ENCODE measurements at places on chromosomes 12 and 14.

- no peak for DNase-seq
These were observed 137.8 kb downstream of the GPHN start for GRCh38 chr14:66645716-66646115.

DNA sequence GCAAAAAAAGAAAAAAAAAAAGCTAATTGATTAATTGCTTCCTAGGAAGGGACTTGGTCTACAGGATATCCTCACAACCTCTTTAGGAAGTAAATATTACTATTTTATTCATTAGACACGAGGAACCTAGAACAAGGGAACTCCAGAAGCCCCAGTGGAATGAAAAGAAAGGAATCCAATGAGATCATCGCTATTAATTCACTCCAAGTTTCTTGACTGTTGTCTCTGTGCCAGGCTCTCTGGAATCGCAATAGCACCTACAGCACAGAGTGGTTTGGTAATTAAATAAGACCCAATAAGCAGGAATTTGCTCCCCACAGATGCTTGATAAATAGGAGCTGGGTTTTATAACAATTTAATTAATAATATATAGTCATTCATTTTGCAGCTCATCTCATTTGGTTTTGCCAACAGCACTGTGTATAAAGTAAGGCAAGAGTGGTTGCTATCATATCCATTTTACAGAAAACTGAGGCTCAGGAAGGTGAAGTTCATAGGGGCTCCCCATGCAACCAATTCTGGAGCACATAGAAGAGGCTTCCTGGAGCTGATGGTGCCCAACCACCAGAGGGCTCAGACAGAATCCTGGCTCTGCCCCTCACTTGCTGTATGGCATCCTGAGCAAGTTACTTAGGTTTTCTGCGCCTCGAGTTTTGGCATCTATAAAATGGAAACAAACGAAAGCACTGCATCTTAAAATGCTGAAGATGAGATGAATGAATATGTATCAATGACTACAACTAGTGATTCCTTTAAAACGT, 420.2 kb downstream of the MED13L start:
- no peak for DNase-seq

DNA sequence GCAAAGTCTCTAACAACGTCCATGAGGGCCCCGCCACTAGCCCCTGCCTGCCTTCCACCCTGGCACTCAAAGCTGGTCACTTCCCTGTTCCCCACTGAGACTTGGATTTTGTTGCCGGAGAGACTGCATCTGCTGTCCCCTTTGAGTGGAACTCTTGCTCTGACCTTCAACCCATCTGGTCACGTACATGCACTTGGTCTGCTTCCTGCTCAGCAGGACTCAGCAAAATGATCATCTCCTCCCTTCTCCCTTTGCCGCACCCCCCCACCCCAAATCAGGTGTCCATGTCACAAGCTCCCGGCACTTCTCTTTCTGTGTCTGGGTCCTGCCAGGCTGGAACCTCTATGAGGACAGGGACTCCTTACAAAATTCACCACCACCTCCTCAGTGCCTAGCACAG, 180.9 kb downstream of the CHST11 start:
- DNase-seq: no peak

DNA sequence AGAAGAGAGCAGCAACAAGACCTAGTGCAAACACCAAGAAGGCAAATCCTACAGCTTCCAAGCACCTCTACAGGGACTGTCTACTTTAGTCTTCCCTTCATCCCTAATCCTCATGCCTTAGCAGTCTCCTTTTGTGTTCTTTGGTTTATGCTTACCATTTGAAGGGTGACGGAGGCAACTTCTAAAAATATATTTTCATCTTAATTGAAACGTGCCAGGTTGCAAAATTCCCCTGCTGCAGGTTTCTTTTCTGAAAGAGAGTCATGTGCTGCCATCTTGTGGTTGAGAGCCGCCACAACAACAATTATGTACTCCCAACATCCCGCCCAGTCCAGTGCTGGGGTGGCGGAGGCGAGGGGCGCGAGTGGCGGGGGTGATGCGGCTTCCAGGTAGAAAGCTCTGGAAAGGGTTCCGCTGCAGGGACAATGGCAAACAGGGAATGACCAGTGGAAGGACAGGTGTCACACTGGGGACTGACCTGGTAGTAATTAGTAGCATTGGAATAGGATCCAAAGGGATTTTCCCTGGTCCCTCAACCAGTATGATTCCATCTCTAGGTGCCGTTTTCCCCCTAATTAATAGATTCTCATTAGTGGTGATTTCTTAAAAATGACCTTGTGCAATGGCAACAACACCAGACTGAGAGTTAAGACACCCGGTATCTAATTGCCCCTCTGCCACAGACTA, 80.3 kb upstream of the GNG2 start:
- DNase-seq: no peak

DNA sequence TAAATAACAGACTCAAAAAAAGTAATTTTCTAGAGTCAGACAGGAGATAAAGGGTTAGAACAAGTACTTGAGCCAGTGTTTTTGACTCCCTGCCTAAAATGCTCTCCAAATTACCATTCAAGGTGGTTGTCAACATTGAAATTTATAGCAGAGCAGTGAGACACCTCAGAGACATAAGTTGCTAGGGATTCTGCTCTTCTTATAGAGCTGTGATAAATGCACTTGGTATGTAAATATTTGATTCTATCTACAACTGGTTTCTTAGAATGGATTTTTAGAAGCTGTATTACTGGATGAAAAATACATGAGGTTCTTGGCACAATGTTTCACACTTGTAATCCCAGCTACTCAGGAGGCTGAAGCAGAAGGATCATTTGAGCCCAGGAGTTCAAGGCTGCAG, 83.9 kb upstream of the OSBPL8 start:
- no peak for DNase-seq

GRCh38 chr14:98233656-98234055, 1038.3 kb downstream of the BCL11B start:
- no peak for DNase-seq

- no peak for DNase-seq
These were observed 37.6 kb downstream of the CEP83 start for GRCh38 chr12:94421868-94422740.

GRCh38 chr12:70989232-70989631, 68.7 kb upstream of the PTPRR start:
- no peak for DNase-seq

DNA sequence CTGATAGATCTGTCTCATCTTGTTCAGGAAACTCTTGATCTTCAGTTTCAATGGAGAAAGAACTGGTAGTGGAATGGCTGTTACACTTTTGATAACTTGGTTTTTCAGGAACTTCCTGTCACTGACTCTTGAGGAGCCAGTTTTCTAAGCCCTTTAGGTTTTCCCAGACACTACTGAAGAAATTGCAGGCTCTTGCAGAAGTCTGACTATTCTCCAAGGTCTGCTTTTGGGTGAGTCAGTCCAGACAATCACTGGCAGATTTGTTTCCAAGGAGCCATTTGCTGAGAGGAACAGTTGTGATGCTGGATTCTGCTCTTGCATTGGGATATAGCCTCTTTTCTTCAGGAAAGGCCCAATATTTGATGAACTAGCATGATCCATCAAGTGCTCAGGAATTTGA, 468.0 kb downstream of the FUT8 start:
- DNase-seq: peak; percentile 29

- DNase-seq: no peak
These were observed 43.6 kb downstream of the SYNE3 start for GRCh38 chr14:95472819-95473251.

- DNase-seq: peak; percentile 13
These were observed 47.2 kb downstream of the MYF5 start for GRCh38 chr12:80763874-80764273.

GRCh38 chr12:48442179-48442847, 30.0 kb upstream of the ANP32D start:
- no peak for DNase-seq

DNA sequence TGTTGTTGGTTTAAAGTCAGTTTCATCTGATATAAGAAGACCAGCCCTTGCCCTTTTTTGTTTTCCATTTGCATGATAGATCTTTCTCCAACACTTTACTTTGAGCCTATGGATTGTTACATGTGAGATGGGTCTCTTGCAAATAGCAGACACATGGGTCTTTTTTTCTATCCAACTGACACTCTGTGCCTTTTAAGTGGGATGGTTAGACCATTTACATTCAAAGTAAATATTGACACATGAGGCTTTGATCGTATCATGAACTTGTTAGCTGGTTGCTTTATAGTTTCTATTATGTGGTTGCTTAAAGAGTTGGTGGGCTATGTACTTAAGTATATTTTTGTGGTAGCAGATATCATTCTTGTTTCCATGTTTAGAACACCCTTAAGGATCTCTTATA, 213.4 kb upstream of the G2E3 start:
- no peak for DNase-seq

- no peak for DNase-seq
These were observed 212.8 kb upstream of the SSTR1 start for GRCh38 chr14:37994846-37995372.

- no peak for DNase-seq
These were observed 34.2 kb downstream of the PCNX4 start for GRCh38 chr14:60125918-60126317.

GRCh38 chr12:112303004-112303403, 79.2 kb downstream of the HECTD4 start:
- DNase-seq: peak; percentile 23

DNA sequence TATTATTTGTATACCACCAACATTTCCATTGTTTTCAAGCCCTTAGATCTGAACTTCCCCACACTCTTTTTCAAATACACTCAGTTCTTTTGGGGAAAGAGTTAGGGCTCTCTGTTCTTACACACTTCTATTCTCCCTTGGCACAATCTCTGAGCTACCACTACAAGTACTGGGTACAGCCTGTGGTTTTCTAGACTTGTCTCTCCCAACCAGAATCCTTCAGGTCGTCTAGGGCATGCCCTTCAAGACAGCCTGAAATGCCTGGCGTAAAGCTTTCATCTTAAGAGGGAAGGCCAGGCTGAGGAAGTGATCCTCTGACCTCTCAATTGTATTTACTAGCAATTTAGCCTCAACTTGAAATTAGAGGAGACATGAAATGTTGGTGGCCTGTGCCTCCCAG, 1442.0 kb downstream of the AACS start:
- DNase-seq: no peak

DNA sequence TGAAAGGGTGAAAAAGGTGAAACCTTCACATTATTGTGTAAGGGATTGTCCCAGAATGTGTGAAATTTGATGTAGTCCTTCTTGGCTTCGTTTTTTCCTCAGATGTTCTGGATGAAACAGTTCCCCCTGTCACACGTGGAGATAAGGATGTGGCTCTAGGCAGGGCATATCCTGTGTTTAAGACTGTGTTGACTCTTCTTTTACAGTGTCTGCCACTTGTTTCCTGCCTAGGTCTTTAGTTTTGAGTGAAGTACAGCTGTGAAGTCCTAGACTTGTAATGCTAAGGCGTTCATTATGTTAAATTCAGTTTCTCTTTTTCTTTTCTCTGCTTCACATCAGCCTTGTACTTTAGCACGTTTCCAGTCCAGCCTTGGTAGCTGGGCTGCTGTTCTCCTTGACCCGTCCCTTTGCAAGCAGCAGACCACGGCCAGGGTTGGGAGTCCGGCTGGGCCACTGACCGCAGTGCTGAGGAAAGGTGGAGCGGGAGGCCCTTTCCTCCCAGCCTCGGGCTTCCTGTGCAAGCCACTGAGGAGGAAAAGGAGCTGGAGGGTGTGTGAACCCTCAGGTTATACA, 59.1 kb downstream of the RASSF3 start:
- DNase-seq: no peak

GRCh38 chr14:95664066-95664465, 22.2 kb upstream of the TCL1B start:
- DNase-seq: no peak

- no peak for DNase-seq
These were observed at the start of gene SDS for GRCh38 chr12:113403435-113404415. TSS of gene SDS (minus strand) at chr12:113403887. CDS start at chr12:113399708, 4,179 bp downstream.

- no peak for DNase-seq
These were observed 658.5 kb upstream of the MGAT4C start for GRCh38 chr12:86914721-86915120.

DNA sequence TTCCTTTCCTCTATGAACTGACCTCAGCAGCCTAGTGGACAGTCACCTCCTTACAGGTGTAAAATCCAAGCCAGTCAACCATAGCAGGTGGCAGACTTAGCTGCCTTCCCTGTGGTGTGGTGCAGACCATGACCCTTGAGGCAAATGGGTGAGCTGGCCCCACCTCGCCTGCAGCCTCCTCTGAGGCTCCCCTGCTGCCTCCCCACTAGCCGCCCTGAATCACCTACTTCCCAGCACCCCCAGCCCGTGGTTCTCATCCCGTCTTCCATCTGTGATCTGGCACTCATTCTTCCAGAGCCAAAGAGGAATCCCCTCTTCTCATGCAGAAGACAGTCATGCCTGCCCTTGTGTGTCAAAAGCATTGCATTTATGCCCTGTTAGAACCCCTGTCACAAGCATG, 34.4 kb upstream of the TSPAN9 start:
- no peak for DNase-seq

GRCh38 chr14:52259434-52259833, 8.1 kb upstream of the PTGDR start:
- DNase-seq: no peak

DNA sequence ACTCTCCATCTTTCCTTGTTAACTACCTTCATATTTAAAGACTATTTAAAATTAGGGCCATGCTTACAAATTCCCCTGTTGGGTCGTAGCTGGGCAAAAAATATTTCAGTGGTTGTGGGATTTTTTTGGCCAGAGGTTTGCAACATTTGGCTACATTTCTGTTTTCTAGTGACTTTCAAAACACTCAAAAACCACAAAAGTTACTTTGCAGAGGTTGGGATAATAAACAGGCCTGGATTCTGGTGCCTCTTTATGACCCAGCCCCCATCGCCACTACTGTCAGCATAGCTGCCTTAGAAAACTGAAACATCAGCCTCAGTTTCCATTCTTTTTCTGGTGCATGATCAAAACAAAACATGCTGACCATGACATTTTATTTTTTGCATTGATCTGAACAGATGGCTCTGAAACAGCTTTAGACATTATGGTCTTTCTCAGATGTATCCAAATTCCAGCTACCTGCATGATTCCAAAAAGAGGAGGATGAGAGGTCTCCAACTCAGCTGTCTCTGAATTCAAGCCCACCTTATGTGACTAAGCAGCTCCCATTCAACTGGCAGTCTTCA, 5.2 kb downstream of the DPF3 start:
- no peak for DNase-seq

DNA sequence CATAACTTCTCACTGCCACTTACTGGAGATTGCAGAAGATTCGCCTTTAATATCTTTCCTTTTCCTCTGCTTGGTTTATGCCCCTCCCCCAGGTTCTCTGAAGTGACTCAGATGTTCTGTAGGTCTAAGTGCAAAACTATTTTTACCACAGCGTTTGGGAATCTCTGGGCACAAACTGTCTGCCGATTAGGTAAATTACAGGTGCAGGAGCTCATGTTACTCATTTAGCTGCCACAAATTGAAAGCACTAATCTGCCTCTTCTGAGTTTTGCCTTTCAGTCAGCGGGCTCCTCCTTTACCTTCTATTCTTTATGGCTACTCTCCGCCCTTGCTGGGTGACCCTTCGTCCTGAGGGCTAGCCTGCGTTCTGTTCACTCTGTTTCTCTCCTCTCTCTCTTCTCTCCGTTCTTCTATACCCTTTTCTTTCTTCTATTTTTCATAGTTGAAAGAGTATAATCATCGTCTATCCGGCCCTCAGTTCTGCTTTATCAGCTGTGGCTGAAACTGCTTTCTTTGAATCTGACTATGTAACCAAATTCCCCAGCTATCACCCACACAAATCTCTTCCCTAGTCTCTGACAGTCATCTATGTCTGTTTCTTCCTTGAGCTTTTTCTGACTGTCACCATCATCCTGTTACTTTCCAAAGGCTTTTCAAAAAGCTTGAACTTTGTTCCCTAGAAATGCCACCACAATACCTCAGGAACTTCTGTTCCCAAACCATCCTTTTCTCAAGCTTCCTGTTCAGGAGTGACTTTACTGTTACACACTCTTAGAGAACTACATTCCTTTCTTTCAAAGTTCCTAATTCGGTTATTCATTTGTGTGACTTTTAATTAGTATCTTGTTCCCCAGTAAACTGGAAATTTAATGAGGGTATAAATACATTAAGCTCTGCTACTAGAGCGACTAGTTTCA, 4.3 kb upstream of the MYF6 start:
- DNase-seq: peak; percentile 24

All from AG09309 (cell line).